ENCODE measurements at places on chromosomes 1 and 21.

- peak; percentile 40 for DNase-seq
Observed at GRCh38 chr1:19042675-19043578, 86.5 kb upstream of the IFFO2 start.

DNA sequence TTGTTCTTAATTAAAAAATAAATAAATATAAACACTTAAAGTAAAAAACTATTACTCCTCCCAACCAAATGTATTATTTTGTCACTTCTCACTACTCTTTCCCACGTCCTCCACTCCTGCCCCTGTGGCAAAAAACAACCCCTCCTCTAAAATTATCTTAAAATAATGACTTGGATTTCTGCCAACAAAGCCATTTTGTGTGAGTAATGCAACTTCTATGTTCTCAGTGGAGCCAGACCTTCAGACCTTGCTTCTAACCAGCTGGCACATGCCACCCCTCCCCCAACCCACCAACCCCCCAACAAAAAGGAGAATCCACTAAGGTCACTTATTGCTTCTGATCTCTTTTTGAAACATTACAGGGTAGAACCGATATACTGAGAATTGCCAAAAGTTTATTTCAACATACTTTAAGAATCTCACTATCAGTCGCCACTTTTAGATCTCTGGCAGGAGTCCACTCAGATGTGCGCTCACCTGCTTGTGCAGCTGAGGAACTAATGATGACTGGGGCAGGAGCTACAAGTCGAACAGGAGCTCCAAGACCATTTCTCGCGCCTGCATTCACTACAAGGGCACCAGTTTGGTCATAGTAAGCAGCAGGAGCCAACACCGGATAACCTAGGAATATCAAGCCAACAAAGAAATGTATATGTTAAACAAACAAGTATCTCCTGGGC lies 58.3 kb upstream of the SDC3 start:
- no peak for DNase-seq

- no peak for DNase-seq
Observed at GRCh38 chr1:161089938-161090337, 580 bp upstream of the NECTIN4 start.

DNA sequence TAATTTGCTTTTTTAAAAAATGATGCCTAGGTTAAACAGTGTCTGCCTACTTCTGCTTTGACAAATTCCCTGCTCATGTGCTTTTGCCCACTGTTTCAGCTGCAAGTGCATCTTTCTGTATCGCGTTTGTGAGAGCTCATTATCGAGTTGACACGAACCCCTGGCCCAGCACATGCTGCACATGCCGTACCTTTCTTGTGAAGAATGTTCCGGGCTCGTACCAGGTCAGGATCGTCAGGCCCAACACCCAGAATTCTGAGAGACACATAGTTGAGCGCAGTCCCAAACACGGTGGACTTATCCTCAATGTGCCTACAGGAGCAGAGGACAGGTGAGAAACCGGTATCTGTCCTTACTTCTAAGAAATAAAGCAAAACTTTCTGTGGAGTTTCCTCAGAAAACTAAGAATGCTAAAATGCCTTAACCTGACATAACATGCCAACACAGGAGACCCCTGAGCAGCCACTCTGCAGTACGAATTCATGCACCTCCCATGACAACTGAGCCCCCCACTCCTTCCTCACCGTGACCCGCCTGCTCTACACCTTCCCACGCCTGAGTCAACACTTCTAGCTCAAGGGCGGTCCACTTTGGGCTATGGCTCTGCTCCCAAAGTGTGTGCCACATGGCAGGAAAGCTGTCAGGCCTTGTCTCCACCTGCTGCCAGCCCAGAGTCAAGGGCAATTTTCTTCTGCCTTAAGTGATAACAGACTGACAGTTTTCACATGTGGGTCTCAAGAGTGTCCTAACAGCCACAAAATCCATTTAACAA lies 6.7 kb downstream of the LSS start:
- no peak for DNase-seq

GRCh38 chr1:169108863-169109560 lies 2.5 kb downstream of the ATP1B1 start:
- DNase-seq, result peak; percentile 68

DNA sequence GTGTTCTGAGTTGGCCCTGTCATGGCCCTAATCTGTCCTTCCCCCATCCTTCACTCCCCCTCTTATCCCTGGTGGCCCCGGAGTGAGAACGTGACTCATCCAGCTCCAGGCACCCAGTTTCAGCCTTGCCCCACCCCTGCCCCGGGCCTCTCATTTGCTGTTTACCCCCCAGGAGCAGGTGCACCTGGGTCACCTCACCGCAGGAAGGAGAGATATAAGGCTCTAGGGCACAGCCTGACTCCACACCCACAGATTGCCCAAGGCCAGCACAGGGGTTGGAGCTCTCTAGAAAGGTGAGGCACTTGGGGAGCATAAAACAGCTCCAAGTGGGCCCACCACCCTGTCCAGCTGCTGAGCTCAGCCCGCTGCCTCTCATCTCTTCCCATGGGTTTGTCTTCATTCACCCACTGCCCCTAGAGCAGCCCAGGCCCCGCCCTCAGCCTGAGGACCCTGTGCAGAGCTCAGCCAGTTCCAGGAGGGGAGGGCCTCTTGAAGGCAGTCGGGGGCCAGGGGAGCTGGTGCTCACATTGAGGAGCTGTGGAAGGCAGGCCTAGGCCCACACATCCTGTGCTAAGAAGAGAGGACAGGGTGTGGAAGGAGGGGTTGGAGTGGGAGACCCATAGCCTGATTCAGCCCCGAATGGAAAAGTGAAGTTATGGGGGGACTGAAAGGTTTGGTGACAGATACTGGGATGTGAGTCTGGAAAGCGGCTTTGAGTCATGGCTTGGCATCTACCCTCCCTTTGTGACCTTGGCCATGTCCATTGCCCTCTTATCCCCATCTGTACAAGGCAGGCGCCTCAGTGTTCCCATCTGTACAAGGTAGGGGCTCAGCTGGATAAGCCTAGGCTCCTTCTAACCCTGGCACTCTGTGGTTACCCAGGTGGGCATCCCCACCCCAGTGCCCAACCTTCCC lies 16.1 kb upstream of the GPR37L1 start:
- DNase-seq, result no peak

DNA sequence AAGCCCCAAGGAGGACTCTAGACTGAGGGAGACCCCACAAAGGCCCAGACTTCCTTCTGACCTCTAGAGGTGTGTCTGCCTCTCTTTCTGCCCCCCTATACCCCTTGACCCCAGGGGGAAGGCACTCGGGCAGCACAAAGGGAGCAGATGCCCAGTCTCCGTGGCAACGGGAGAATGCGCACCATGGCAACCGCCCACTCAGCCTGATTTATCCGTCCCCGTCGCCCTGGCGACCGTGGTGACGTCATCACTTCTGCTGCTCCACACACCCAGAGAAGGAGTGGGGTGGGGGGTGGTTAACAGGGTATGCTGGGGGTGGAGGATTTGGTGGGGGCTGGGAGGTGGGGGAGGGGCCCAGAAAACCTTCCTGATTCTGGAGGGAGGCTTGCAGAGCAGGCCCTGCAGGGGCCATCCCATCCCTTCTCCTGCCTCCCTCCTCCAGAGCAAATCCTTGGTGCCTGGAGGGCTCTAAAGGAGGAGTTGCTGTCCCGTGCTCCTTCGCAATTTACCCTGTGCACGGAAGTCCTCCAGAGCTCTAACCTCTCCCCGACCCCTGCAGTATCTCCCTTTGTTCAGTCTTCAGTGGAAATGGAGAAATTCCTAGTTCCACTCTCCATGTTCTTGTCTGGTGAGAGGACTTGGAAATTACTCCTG lies 6.3 kb downstream of the CELF3 start:
- peak; percentile 43 for DNase-seq

DNA sequence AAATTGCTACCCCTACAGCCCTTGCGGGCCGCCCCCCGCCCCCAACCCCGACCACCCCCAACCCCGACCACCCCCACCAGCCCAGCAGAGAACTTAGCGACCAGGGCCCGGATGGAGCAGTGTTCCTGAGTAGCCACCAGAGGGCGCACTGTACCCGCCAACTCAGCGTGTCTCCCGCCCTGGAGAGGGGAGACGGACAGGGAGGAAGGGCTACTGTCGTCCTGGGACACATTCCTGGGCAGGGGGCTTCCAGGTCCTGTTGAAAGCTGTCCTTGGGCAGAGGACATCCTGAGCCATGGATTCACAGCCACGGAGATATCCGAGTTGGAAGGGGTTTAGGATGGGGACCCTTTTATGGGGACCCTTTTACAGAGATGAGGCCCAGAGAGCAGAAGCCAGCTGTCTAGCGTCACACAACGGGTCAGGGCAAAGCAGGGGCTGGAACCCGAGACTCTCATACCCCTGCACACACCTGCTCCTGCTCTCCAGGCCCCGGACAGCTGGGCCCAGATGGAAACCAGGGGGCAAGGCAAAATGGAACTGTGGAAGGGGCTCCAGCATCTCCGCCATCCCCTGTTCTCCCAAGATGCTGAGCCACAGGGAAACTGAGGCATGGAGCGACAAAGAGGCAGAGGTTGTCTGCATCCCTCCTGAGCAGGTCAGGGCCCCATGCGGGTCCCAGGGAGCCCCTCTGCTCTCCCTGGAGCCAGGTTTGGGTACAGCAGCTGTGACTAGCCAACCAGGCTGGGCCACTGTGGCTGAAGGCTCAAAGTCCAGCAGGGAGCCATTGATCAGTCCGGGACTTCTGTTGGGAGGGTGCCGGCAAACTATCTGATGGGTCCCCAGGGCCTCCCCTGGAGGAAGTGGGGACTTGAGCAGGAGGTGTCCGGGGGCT lies 25.0 kb upstream of the LAPTM5 start:
- DNase-seq, result peak; percentile 82

DNA sequence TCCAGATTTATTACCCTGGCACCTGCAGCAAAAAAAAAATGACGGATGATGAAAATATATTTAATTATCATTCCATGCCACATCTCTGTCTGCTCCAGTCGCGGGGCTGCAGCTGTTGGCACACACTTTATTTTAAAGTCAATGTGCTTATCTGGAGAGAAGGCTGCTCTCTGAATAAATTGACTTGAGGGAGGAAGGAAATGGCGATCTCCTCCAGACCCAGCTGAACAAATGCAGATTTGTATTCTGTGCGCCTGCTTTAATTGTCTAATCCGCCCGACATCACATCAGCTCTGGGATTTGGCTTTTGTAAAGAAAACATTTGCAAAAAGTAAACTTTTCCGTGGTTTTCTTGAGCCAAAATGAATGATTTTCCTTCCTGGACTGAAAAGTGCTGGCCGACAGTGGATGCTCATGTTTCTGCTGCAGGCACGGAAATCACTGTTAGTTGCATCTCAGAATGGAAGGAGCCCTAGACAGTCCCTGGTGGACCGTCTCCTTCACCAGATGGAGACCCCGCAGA lies 150.2 kb downstream of the CAMTA1 start:
- DNase-seq, result no peak

DNA sequence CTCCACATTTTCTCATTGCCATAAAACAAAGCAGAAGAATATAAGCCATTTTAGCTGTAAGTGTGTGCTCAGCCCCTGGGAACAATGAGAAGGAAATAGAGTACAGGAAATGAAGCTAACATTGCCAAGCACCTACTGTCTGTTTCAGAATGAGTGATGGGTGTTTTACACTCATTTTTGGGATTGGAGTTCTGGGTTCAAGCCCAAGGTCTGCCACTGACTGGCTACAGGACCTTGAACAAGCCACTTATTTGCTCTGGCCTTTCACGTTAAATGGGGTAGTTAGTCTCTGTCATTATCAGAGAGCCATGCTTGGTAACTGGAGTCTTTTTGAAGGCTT lies 80.7 kb upstream of the KAZN start:
- DNase-seq, result peak; percentile 13

DNA sequence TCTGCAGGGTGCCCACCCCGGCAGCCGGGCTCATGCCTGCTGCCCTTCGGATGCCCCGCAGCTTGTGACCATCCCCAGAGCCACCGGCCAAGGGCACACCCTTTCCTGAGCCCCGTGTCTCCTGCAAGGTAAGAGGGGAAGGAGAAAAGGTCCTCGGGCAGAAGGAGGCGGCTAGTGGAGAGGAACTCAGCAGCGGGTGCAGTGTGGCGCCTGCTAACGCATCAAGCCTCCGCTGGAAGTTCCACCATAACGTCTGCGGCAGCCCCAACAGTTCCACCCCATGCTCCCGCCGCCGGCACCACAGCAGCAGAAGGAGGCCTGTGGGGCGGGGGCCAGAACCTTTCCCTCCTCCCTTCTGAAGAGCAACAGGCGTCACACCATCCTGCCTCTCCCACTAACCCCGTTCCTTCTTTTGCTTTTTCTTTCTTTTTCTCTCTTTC lies 990 bp downstream of the VWA5B1 start:
- DNase-seq, result no peak

- no peak for DNase-seq
Observed at GRCh38 chr1:16396591-16396990, 29.5 kb downstream of the SZRD1 start.

DNA sequence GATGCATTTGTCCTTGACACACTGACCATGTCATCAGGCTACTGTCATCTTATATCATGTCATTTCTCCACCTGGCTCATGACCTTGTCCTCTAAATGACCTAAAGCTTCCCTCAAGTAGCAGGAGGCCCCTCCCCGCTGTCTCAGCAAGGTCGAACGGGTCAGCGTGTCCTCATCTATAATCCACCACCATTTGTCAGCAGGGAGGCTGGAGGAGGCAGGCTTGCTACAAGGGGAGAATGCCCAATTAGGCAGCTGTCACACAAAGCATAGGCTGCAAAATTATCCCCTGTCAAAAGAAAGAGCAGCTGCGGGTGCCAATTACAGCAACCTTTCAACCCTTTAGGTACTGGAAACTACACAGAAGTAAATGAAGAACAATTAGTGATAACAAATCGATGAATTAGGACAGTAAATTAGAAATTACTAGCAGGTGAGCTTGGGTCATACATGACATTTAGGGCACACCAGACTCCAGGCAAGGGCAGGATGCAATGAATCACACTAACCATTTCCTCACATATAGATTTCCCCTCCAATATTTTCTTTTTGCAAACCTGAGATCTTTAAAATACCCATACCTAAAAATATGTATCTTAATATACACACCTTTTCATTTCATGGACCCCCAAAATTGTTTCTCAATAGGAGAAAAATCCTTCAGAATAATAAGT lies 61.2 kb downstream of the NRIP1 start:
- DNase-seq, result no peak

DNA sequence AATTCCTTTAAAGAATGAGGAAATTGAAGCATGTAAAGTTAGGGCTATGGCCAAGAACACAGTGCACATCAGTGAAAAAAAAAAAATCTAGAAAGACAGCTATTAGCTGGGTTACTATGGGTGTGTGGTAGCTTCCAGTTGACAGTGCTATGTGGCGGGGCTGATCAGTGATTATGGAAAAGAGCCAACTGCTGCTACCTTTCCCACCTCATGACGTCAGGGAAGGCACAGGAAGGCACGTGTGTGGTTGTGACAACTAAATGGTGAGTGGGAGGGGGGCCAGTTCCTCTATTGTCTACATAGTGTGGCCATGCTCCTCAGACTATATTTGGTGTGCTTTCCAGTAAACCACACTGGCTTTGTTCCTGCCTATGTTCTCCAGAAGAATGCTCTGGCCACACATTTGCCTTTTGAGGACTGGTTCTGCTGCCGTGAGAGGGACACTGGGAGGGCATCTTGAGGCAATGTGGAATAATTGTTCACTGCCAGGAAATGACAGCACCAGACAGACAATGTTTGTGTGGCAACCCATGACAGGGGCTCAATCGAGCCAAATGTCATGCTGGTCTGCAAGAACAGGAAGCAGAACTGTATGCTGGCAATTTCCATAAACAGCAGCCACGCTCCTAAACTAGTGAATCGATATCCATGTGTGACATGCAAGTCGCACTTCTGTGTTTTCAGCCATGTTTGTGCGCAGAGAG lies 3.0 kb upstream of the SDE2 start:
- DNase-seq, result peak; percentile 96

- no peak for DNase-seq
Observed at GRCh38 chr1:31238986-31239613, 587 bp downstream of the NKAIN1 start.

All from suppressor macrophage treated with lipopolysaccharide for 4 hours (primary cell).